SK-N-SH (cell line): ENCODE measurements at places on chromosomes 3 and 15. TPM values are rescaled to one million over a fixed set of nuclear protein-coding genes. Genes with fewer than 3 reads are reported as not detected.

GRCh38 chr3:63679186-63679585 is 26.7 kb downstream of the SNTN start:
- DNase-seq: no peak

- no peak for DNase-seq
These were observed 1.0 kb upstream of the NR2F2 start for GRCh38 chr15:96329403-96329981.

DNA sequence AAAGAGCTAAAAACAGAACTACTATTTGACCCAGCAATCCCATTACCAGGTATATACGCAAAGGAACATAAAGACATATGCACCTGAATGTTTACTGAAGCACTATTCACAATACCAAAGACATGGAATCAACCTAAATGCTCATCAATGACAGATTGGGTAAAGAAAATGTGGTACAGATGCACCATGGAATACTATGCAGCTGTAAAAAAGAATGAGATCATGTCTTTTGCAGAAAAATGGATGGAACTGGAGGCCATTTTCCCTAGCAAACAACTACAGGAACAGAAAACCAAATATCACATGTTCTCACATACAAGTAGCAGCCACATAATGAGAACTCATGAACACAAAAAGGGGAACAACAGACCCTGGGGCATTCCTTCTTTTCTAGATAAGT is 208.9 kb upstream of the LRRFIP2 start:
- no peak for DNase-seq

DNA sequence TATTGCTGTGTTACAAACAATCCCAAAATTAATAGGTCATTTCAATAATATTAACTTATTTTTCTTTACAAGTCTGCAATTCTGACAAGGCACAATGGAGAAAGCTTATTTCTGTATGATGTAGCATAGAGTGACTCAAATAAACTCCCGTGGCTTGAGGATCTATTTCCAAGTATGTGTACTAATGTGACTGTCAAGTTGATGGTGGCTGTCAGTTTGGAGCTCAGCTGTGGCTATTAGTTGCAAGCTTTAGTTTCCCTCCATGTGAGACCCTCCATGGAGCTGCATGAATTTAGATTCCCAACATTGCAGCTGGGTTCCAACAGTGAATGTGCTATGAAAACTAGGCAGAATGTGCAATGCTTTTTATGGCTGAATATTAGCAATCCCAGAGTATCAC is 515.5 kb upstream of the GBE1 start:
- DNase-seq: no peak

- no peak for DNase-seq
These were observed 2.7 kb downstream of the LRIG1 start for GRCh38 chr3:66497985-66498671.

DNA sequence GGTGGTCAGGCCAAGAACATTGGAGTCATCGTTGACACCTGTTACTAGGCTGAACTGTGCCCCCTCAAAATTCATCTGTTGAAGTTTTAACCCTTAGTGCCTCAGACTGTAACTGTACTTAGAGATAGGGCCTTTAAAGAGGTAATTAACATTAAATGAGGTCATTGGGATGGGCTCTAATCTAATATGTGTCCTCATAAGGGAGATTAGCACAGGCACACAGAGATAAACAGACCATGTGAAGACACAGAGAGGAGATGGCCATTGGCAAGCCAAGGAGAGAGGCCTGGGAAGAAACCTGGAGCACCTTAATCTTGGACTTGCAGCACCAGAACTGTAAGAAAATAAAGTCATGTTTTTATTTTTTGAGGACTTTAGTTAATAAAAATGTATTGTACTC is 59.6 kb downstream of the PLCL2 start:
- no peak for DNase-seq

DNA sequence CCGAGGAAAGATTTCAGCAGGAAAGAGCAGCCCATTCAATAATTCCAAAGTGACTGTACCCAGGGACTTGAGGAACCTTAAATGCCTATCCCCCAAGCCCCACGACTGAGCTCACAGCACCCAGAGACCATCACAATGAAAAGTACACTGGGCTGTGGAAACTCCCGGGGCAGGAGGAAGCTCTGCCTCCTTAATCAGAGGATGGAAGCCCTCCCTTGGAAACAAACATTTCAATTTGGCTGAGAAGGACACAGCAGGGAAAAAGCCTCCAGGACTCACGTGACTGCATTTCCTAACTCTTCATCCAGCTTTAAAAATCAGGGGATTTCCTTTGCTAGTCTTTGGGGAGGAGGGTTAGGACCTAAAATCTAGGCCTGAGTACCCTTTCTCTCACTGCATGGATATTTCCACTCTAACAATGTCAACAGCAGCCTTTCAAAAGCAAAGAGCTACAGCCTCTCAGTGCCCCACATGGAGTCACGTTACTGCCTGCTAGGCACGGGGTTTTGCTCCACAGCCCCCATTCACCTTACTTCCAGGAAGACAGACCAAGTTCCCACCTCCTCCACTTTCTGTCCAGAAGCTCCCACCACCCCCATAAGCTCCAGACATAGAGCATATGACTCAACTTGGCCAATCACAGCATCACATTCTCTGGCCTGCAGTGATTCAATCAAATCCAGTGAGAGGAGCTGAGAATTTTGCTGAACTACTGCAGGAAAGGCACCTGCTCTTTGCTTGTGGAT is 68.9 kb upstream of the WNT5A start:
- no peak for DNase-seq

DNA sequence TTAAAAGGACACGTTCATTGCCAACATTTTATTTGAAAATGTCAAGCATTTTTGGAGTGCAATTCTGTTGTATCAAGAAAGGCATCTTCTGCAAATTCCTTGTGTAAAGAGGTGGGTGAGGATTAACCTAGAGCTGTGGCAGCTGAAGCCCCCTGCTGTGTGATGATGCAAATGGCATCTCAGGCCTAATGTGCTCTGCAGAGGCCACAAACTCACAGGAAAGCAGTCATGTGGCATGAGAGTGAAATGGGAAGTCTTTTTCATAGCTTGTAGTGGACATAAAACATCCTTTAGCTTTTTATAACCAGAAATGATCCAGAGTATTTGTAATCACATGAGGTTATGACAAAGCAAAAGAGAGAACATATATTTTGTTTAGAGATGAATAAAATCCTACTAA is 6.4 kb downstream of the CADM2 start:
- peak; percentile 63 for DNase-seq

- DNase-seq: no peak
These were observed 780.8 kb upstream of the GOLIM4 start for GRCh38 chr3:168876346-168877035.

GRCh38 chr3:149368201-149368673 is 9.2 kb downstream of the TM4SF1 start:
- DNase-seq: no peak

DNA sequence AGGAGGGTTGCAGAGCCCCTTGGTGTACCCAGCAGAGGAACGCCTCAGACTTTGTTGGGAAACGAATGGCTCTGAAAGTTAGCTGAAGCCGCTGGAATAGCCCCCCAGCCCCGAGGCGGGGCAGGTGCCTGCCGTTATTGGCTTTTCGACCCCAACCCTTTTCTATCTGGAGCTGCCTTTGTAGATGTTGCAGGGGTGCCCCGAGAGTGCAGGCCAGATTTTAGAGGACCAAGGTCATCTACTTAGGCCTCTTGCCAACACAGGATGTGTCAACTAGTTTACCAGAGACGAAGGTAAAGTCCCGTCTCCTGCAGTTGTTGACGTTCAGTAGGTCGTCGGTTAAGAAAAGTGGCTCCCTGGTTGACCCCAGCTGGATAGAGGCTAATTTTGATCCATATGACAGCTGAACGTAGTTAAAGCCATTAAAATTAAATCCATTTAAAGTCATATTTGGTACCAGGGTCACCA is 579 bp upstream of the UBE3A start:
- DNase-seq: no peak

DNA sequence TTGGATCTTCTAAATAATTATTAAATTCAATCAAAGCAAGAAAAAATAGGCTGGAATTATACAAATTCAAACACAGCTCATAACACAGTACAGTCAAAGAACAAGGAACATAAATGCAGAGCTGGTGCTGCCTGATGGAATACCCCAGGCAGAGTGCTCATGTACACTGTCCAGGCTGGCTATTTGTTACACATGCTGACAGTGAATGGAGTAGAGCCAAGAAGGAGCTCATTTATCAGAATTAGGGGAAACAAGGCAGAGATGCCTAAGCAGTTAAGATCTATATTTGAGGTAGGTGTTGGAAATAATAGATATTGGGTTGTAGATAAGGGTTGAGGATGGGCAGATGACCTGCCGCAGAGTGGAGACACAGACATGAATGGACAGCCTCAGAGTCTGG is 788.2 kb upstream of the ARPP21 start:
- no peak for DNase-seq

Gene HDC
- polyA plus RNA-seq: not detected in 2 replicates

Gene AMT
- 17.6 and 21.3 TPM in 2 replicates for polyA plus RNA-seq

Gene TRAIP
- polyA plus RNA-seq: 8.1 and 12.8 TPM in 2 replicates

Gene SI
- not detected in 2 replicates for polyA plus RNA-seq

Gene ERICH6
- 0.08 and 0.21 TPM in 2 replicates for polyA plus RNA-seq
